ENCODE measurements at places on chromosomes 13 and 19. TPM values are rescaled to one million over a fixed set of nuclear protein-coding genes. Genes with fewer than 3 reads are reported as not detected.

LRP3 gene
- polyA plus RNA-seq: not detected

NTN5 gene
- 0.62 TPM for polyA plus RNA-seq

LIM2 gene
- polyA plus RNA-seq: not detected

ZNF530 gene
- 6.8 TPM for polyA plus RNA-seq

CRB3 gene
- polyA plus RNA-seq: 10.3 TPM

ZNF585A gene
- 42.1 TPM for polyA plus RNA-seq

RFPL4A gene
- not detected for polyA plus RNA-seq

C19orf53 gene
- polyA plus RNA-seq: 257 TPM

PNMA8A gene
- 0.13 TPM for polyA plus RNA-seq

VAV1 gene
- polyA plus RNA-seq: 23.9 TPM

STRN4 gene
- polyA plus RNA-seq: 13.9 TPM

CGB1 gene
- not detected for polyA plus RNA-seq

SULT2A1 gene
- not detected for polyA plus RNA-seq

KLK2 gene
- polyA plus RNA-seq: not detected

ZIC5 gene
- polyA plus RNA-seq: not detected

All from CD4-positive, alpha-beta memory T cell (primary cell).